ENCODE measurements at places on chromosomes 1 and 21.

- no peak for DNase-seq
These were observed 87.3 kb upstream of the CTTNBP2NL start for GRCh38 chr1:112308716-112309115.

DNA sequence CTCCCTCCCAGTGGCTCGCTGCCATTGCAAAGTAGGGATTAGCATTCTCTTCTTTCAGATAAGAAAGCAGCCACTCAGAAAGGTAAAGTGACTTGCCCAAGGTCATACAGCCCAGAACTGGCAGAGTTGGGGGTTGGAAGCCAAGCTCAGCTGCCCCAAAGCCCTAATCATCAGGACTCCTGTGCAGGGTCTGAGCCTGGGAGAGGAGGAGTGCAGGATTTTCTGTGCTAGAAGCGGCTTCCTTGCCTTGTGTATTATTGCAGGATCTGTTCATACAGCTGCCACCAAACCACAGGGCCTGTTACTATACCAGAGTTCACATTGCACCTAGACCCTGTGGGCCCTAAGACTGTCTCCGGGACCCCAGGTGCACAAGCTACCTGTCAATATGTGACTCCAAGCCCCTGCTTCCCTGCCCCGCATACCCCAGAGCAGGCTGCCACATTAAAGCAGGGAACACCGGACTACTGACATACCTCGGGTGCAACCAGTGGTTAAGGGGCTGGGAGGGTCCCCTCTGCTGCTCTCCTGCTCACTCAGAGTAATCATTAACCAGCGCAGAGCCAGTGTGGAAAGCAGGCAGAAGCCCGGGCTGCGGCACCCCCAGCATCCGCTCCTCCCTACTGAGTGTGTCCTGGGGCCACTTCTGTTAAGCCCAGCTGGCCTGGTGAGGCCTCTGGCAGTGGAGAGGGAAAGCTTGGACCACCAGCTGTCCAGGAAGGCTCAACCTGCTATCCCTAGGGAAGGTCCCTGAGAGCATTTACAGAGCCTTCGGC, 15.8 kb downstream of the HSPG2 start:
- no peak for DNase-seq

- no peak for DNase-seq
These were observed 11.4 kb downstream of the PPFIA4 start for GRCh38 chr1:203037509-203038190.

DNA sequence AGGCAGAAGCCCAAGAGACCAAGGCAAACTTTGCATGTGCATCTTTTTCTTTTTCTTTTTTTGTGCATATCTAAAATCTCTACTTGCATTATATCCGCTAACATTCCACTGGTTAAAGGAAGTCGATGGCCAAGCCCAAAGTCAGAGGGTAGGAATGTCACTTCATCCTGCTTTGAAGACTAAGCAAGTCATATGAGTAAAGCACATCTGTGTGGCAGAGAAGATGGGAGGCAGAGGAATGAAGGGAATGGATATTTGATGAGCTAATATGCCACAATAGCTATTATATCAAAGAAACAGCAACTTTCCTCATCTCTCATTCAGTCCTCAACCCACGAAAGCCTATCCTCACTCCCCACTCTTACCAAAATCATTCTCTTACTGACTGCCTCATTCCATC, 59.3 kb downstream of the RNF220 start:
- no peak for DNase-seq

- no peak for DNase-seq
These were observed 4.5 kb downstream of the AJAP1 start for GRCh38 chr1:4658643-4659628.
